ENCODE measurements at places on chromosomes 7 and 10. TPM values are rescaled to one million over a fixed set of nuclear protein-coding genes. Genes with fewer than 3 reads are reported as not detected.

DNA sequence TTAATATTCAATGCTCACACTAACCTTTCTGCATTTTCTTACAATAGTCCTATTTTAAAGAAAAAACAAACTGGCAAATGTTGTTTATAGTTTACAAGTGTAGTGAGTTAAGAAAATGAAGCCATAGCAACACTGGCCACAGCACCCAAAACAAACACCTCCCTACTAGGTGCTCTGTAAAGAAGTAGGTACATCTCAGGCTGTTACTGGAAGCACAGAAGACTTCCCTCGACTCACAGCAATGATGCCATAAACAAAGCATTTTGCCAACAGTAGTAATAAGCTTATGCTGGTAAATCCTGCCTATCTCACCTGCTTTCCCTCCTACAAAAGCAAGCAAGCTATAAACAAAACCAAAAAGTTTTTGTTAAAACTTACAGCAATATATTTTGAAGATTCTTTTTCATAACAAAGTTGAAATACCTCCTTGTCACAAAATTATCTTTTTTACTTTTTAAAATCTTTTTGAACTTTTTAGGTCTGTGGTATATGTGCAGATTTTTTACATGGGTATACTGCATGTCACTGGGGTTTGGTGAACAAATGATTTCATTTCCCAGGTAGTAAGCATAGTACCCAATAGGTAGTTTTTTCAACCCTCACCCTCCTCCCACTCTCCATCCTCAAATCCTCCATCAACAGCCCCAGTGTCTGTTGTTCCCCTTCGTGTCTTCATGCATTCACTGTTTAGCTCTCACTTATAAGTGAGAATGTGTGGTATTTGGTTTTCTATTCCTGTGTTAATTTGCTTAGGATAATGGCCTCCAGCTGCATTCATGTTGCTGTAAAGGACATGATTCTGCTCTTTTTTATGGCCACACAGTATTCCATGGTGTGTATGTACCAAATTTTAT lies 28.4 kb downstream of the COA1 start:
- no peak for DNase-seq

Gene CALHM3
- total RNA-seq: not detected

- no peak for DNase-seq
Observed at GRCh38 chr7:101618916-101619315, 10.2 kb downstream of the MYL10 start.

- DNase-seq: no peak
Observed at GRCh38 chr7:118082506-118082905, 101.5 kb upstream of the LSM8 start.

DNA sequence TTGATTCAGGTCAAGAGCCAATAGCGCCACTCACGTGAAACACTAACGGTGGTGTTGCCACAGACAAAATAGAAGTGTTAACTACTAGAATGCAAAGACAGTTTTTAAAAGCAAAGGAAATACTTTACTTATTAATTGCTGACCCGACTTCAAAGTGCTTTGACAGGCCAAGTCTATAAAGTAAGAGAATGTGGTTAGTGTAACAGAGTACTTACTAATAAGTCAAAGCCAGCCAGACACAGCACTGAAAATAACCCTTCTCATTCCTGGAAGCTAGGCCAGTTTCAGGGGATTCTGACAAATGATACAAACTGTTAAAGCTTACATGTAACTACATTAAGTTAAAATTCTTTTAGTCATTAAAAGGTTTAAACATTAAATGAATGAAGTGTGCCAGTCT lies 50.3 kb downstream of the ENO4 start:
- no peak for DNase-seq

Gene ANKRD1
- total RNA-seq: not detected

- DNase-seq: no peak
Observed at GRCh38 chr10:126909147-126909546, 3.9 kb downstream of the DOCK1 start.

Gene GPR15LG
- not detected for total RNA-seq

- no peak for DNase-seq
Observed at GRCh38 chr7:94280851-94281250, 113.8 kb upstream of the COL1A2 start.

Gene PTPN20
- 1.6 TPM for total RNA-seq

Gene GATA3
- 50.3 TPM for total RNA-seq

DNA sequence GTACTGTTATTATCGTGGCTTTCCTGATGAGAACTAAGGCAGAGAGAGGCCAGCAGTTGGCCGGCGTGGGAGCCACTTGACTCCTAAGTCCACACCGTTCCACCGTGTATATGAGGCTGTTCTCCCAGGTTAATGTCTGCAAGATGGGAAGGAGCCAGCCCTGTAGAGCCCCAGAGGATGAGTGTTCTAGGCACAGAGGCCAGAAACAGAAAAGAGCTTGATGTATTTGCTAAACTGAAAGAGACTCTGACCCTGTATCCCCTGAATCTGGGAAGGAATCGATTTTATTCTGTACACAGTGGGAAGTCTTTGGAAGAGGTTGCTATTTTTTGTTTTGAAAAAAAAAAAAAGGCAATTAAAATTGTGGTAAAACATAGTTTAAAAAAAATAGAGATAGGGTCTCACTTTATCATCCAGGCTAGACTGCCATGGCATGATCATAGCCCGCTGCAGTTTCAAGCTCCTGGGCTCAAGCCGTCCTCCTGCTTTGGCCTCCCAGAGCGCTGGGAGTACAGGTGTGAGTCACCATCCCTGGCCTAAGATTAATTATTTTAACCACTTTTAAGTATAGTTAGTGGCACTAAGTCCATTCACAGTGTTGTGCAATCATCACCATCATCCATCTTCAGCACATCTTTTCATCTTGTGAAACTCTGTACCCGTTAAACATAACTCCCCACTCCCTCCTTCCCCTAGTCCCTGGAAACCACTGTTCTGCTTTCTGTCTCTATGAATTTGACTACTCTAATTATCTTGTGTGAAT lies 348.8 kb downstream of the SDK1 start:
- DNase-seq: no peak

DNA sequence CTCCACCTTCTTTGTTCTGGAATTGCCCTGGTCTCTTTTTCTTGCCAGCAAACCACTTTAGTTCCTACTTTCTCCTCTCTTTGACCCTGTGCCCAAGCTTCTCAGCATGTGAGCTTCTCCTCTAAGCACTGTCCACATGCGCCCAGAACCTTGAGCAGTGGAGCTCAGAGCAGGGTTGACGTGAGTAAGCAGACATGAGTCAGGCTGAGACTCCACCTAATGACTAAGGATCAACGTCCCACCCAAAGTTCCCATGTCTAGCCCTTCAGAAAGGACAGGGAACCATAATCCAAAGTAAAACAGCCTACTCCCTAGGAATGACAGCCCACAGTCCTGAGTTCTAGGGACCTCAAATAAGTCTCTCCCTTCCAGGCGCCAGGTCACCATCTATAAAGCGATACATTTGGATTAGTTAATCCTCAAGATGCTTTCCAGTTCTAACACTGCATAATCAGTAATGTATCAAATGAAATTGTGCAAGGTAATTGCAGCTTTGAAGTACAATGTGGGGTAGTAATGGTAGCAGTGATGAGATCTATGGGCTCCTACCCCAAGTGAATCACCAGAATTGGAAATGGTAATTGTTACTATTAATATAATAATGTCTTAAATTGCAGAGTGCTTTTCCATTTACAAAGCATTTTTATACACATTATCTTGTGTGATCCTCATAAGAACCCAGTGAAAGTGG lies 44.5 kb downstream of the KCNMA1 start:
- no peak for DNase-seq

Gene NPSR1
- not detected for total RNA-seq

- DNase-seq: no peak
Observed at GRCh38 chr7:27121684-27122076, 8.9 kb downstream of the HOXA4 start.

Data from natural killer cell (primary cell).